ENCODE measurements at places on chromosomes 7 and 10.

DNA sequence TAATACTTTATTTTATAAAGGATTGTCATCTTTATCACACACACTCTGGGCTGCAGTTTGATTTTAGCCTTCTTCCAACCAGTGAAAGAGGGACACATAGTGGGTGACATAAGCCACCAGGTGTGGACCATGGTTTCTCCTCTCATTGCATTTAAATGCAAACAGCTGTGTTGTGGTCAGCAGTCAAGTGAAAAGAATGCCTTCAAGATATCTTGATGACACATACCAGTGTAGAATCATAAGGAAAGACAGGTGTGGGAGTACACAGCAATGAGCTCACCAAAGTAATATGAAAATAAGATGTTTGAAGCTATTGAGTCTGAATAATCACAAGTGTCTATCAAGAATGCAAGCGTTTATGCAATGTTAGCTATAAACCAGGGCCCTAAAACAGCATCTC, 580.0 kb downstream of the XPNPEP1 start:
- DNase-seq, result no peak

DNA sequence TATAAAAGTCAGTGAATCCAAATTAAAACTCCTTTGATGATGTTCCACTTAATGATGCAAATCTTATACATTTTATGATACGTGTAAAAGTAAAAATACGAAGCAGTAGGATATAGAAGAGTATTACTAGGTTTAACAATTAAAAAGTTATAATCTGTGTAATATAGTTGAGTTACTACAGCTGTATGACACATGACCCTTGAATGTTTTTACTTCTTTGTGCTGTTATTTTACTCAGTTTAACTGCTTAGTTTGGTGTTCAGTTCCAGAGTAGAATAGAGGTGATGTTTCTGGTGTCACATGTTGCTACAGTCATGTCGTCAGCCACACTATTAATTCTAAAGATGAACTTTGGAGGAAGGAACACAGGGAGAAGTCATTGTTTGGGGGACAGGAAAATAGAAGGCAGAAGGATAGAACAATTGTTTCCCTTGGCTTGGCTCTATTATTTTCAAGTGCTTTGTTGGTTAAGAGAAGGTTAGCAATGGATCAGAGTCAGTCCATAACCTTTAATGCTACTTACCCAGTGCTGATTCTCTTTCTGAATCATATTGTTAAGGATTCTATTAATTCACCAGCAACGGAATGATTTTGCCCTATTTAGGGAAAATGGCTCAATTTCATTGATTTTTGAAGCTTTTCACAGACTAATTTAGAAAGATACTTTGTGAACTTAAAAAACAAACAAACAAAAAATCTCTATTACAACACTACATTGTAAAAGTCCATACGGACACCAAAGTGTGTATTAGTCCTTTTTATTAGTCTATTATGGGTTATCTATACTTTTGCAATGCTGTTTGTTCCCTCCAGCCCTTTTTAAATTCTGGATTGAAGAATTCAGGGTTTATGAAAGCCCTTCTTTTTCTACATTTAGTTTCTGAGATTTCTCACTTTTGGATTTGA, 73.4 kb downstream of the CPED1 start:
- no peak for DNase-seq

GRCh38 chr10:34156781-34157425, 658.2 kb downstream of the PARD3 start:
- no peak for DNase-seq

DNA sequence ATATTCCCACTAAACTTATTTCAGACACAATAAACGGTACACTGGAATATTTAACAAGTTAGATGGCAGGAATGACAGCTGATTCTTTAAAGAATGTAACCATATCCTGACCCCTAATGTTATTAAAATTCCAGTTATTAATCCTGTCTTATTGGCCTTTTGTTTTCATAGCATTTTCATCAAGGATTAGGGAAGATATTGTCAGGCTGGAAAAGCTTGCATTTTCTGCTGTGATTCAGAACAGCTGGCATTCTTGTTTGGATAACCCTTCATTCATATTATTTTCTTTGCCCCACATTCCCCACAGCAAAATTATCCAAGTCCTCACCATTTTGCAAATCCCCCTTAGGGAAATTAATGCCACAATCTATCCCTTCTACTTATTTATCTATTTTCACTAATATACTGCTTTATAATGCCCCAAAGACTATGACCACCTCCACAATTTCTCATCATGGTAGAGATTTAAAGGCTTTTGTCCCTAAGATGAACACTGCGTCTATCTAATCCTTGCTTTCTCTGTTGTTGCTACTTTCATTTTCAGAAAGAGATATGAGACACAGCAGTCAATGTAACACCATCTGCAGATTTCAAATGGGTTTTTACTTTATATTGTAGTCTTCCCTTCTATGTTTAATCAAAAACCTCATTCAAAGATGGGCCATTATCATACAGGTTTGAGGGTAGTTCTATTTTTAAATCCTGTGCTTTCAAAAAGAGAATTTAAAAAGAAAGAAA, 475.1 kb downstream of the PARD3 start:
- DNase-seq, result no peak

GRCh38 chr7:157408258-157409101, 71.7 kb downstream of the DNAJB6 start:
- no peak for DNase-seq

DNA sequence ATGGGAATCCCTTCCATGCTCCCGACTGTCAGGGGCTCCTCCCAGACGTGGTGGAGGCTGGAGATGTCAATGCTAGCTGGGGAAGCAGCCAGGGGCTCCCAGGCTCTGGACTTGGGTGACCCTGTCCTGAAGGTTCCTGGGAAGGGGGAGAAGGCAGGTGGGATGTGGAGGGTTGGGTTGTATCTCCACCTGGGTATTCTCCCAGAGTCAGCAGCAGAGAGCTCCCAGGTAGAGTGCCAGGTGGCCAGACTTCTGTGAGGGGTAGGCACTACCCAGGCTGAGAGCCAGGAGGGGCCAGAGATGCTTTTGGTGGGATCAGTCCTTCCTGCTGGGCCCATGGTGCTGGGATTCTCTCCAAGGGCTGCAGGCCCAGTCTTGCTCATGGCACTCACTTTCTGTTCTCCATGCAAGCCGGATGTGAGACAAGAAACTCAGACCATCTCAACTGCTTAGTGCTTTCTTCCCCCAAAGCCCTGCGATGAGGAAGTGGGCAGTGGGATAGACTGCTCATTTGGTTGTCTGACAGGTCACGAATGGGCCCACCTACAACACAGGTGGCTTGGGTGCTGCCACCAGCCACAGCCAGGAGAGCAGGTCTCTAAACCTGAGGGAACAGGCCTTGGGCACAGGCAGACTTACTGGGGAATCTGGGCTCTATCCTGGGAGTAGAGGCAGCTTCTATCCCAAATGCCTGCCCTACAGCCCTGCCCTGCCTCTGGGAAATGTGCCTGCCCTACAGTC, 52.5 kb upstream of the CAMK2B start:
- no peak for DNase-seq

GRCh38 chr7:100957832-100958421, 8.6 kb downstream of the MUC3A start:
- no peak for DNase-seq

DNA sequence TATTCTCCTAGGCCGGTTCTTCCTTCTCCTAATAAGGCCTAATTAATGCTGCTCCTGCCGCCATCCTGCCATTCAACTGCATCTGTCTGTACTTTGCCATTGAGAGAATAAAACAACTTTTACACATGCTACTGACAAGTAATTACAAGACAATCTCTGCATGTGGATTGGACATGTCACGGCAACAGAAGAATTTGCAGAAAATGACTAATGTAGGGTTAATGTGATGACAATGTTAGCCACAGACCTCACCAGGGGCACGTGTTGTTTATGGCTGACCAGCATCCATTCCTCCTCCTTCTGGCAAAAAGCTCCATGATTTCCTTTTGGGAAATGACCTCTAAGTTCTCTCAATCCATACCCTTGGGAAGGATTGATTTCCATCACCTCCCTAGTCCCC, 58.0 kb downstream of the NEBL start:
- DNase-seq, result no peak

GRCh38 chr10:47176903-47177868, 122.8 kb upstream of the GDF10 start:
- DNase-seq, result no peak

GRCh38 chr10:49079499-49079898, 35.8 kb downstream of the VSTM4 start:
- no peak for DNase-seq

- no peak for DNase-seq
Observed at GRCh38 chr10:90939648-90940047, 18.8 kb upstream of the ANKRD1 start.

DNA sequence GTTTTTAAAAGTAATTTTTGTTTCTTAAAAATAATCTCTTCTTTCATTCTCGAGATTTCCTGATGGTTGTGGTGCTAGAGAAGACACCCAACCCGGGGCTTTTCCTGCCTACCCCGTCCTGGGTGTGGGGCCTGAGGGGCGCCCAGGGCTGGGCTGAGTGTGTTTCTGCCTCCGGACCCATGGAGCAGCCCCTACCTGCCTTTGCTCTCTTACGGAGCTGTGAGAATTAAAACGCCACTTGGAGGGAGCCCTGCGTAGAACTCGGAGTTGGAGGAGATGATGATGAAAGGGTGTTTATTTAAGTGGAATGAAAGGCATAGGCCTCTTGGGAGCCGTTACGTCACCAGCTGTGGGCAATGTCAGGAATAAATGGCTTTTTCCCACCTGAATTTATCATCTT, 261.8 kb upstream of the SHH start:
- no peak for DNase-seq

DNA sequence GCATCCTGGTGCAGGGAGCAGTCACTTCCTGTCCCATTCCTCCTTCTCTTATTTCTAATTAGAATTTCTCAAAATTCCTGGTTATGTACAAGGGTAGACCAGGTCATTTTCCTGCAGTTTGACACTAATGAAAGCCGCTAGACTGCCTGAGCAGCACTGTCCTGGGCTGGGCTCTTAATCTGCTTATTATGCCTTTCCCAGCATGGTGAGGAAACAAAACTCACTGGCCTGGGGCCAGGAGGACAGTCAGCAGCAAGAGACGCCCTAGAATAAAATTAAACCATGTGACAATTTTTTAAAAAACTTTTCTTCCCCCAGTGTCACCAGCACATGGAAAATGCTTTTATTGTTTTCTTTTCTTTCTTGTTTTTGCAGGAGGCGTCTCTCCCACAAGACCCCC, 647.5 kb downstream of the TYW1 start:
- DNase-seq, result no peak
